ENCODE measurements at places on chromosomes 16 and 17. TPM values are rescaled to one million over a fixed set of nuclear protein-coding genes. Genes with fewer than 3 reads are reported as not detected.
A peak's percentile ranks its signal among the peaks of the same experiment; 100 is the strongest.

- peak; percentile 30 for DNase-seq
These were observed 21.6 kb downstream of the PRKCB start for GRCh38 chr16:23857256-23857880.

- DNase-seq = peak; percentile 38
These were observed 32.6 kb downstream of the FOXL1 start for GRCh38 chr16:86610779-86611524.

GRCh38 chr17:73290399-73291259, 21.2 kb downstream of the CDC42EP4 start:
- DNase-seq = no peak

GRCh38 chr16:61590577-61590976, 445.7 kb downstream of the CDH8 start:
- DNase-seq = no peak

- no peak for DNase-seq
These were observed 493.7 kb upstream of the ERCC4 start for GRCh38 chr16:13426269-13426668.

GRCh38 chr17:6356562-6356961, 78.4 kb downstream of the AIPL1 start:
- DNase-seq = no peak

- peak; percentile 91 for DNase-seq
These were observed 27.0 kb upstream of the CAPNS2 start for GRCh38 chr16:55539488-55539887.

DNA sequence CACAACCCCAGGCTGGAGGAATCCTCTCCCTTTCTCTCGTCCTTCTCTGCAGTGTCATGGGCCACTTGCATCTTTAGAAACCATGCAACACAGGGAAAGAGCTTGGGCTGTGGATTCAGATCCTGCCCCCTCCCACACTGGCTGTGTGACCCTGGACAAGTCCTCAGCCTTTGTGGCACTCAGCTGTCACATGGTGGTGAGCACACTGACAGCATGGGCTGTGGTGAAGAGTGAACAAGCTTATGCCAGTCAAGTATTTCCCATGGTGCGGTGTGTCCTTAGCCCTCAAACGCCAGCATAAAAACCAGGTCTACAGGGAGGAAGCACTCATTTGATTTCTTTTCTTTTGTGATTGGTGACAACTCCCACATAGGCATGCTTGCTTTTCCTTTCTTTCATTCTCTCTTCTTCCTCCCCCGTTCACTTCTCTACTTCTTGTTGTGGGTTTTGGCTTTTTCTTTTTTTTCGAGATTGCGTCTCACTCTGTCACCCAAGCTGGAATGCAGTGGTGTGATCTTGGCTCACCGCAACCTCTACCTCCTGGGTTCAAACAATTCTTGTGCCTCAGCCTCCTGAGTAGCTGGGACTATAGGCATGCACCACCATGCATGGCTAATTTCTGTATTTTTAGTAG, 314.2 kb downstream of the CPPED1 start:
- no peak for DNase-seq

- DNase-seq = no peak
These were observed 5.7 kb upstream of the TSPOAP1 start for GRCh38 chr17:58334256-58334655.

The ADORA2B gene
- 2.1 TPM for total RNA-seq

The ITGAD gene
- total RNA-seq = 0.04 TPM

- no peak for DNase-seq
These were observed 283.6 kb upstream of the SALL1 start for GRCh38 chr16:51434567-51435198.
